ENCODE measurements at places on chromosomes 7 and 10. TPM values are rescaled to one million over a fixed set of nuclear protein-coding genes. Genes with fewer than 3 reads are reported as not detected.

GRCh38 chr7:114627231-114627630 lies 212.6 kb downstream of the FOXP2 start:
- DNase-seq = no peak

DNA sequence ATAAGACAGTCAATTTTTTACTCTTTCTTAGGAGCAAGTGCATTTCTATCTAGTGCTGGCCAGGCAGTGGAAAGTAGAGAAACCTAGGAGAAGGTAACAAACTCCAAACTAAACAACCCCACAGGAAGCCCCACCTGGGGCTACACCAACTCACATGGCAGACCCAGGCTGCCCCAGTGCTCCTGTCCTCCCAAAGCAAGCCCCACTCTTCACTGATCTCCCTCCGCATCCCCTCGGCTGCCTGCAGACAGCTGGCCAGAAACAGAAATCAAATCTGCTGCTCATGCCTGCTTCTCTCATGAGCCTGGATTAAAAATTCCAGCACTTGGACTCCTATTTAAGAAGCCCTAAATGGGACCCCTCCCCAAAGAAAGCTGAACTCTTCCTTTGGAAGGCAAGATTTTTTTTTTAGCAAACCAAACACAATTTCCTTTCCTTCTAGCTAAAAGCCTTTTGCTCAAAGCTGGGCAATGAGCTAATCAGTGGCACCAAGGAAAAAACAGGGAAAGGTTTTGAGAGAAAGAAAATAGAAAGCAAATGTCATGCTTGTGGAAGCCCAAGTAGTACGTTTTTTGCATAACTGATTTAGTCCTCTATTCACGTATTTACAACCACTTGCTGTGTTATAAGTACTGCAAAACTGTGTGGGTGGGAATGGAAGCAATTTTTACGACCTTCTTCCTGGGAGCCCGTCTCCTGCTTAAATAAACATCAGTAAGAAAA lies 10.8 kb downstream of the PDE1C start:
- DNase-seq = no peak

DNA sequence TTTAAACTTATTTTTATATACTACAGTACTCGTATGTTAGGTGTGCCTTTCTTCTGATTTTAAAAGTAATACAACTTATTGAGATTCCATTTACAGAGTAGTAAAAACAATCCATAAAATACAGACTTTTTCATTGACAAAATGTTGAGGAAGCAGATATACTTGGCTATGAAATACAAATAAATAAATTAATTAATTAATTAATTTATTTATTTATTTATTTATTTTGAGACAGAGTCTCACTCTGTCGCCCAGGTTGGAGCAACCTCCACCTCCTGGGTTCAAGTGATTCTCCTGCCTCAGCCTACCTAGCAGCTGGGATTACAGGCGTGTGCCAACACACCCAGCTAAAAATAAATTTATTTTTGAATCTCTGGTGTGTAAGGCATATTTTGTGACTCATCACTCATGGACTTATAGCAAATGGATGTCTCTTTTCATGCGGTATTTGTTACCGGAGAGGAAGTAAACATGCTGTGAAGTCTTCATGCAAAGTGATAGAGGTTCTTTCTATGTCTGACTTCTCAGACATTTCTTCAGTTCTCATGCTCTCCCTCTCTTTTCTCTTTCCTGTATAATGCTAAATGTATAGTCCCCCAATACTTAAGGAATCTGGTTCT lies 20.2 kb upstream of the SRPK2 start:
- DNase-seq = no peak

- no peak for DNase-seq
These were observed 290.1 kb upstream of the KIAA1217 start for GRCh38 chr10:23918839-23919238.

The NPY4R gene
- total RNA-seq = not detected
